ENCODE measurements at places on chromosomes 1 and 21.

DNA sequence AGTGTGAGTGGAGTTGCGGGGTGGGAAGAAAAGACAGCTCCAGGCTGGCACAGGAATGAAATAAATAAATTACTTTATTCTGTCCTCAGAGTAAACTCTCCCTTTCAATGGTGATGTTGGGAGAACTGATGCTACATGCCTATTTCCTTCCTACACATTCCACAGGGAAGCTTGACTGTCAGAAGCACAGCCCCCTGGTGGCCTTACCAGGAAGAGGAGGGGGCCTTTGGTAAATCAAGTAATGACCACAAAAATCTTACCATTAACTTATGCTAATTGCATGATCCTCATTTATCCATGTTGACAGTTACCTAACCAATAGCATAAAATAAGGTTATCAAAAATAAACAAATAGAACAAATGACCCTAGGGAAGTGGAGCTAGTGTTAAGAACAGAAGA is 605.0 kb upstream of the PKN2 start:
- DNase-seq = no peak

DNA sequence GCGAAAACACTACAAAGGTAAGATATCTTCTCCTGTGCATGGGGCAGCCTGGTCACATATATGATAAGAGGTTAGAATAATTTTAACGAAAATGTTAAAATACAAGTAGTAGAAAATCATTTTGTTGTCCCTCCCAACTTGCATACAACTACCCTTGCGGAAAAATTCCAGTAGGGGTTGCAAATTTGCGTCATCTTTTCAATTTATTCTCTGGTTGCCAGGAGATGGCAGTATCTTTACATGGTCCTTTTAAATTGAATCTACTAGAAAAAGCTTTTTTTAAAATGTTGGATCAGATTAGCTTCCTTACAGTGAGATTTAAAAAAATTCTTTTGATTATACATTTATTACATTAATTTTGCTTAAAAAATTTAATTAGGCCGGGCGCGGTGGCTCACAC is 10.9 kb downstream of the S100PBP start:
- no peak for DNase-seq

DNA sequence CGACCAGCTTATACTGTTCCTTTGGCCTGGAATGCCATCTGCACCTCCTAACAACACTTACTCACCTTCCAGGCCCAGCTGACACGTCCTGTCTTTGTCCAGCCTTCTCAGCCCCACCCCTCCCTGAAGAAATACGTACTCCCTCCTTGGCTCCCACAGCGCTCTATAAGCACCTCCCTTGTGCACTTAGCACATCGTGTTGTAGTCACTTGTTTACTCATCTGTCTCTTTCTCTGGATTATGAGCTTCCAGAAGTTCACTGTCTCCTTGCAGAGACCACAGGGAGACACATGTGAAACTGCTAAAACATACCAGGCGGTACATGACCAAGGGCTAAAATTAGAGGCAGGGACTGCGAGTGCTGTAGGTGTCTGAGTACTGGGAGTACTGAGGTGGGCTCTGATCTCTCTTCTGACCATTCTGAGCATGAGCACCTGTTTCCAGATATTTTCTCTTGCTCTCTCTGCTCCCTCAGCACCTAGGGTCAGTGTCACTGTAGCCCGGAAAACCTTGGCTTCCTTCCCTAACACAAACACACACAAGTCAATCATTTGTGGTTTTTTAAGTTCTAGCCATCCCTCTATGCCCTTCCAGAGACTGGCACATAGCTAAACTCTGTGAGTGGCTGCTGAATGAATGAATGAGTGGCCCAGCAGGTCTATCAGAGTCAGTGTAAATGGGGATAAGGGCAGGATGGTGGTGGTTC is 5.1 kb downstream of the DCST1 start:
- DNase-seq = no peak

GRCh38 chr1:65704318-65704717 is 88.4 kb upstream of the PDE4B start:
- DNase-seq = no peak

DNA sequence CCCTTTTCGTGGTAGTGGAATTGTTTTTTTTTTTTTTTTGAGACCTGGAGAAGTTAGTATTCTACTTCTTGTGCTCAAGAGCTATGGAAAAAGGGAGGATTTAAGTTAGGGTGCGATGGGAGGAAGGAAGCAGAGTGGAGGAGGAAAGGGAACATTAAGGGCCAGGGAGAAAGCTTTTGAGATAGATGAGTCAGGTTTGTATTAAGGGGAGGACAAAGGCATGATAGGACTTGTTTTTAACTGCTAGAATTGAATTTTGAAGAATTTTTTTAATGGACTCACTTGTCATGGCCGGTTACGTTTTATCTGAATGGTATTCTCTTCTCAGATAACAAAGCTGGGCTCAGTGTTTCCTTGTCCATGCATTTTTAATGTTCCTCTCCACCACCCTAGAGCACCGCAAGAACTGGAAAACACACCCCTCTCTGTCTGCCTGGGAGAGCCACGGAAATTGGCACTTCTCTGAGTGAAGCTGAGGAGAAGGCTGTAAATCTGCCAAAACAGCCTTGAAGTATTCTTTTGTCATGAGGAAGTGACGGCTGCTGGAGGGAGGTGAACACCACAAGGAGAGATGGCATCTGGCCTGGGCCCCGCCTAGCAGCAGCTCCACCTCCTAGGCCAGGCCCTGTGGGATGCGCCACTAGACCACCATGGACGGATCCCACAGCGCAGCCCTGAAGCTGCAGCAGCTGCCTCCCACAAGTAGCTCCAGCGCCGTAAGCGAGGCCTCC is 3.5 kb downstream of the NIPAL3 start:
- no peak for DNase-seq

DNA sequence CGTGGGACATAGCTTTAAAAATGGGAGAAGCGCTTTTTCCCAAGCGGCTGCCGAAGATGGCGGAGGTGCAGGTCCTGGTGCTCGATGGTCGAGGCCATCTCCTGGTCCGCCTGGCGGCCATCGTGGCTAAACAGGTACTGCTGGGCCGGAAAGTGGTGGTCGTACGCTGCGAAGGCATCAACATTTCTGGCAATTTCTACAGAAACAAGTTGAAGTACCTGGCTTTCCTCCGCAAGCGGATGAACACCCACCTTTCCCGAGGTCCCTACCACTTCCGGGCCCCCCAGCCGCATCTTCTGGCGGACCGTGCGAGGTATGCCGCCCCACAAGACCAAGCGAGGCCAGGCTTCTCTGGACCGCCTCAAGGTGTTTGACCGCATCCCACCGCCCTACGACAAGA is 245.5 kb downstream of the MRPL39 start:
- DNase-seq = no peak

- no peak for DNase-seq
These were observed 29.4 kb upstream of the PEX10 start for GRCh38 chr1:2441746-2442145.

- peak; percentile 94 for DNase-seq
These were observed at the start of the genes SASS6 and TRMT13 for GRCh38 chr1:100132566-100133477. Gene SASS6 (minus strand): TSS chr1:100132930. CDS start chr1:100132814, 116 bp downstream. Gene TRMT13 (plus strand): TSS chr1:100133163. CDS start chr1:100133169, 6 bp downstream.

DNA sequence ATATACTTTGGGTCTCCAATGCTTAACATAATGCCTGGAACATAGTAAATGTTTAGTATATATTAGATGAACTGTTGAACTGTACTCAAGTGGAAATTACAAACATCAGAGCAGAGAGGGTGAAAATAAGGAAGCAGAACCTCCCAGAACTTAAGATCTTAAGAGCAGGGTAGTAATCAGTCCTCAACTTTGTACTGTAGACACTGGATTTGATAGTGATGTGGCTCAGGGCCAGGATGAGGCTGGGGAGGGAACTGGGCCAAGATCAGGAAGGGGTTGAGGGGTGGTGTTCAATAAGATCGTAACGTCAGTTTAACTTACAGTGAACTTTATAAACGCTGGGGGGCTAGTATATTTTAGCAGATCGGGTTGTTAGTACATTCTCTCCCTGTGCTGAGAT is 15.4 kb downstream of the MPZL1 start:
- no peak for DNase-seq

GRCh38 chr1:162554258-162554657 is 7.3 kb upstream of the UAP1 start:
- DNase-seq = no peak

- no peak for DNase-seq
These were observed 27.8 kb downstream of the TFF3 start for GRCh38 chr21:42287193-42288083.

GRCh38 chr21:43274022-43274945 is 105.5 kb downstream of the CRYAA start:
- no peak for DNase-seq

GRCh38 chr21:29029524-29029923 is 5.1 kb downstream of the USP16 start:
- DNase-seq = no peak

- no peak for DNase-seq
These were observed 95.8 kb downstream of the VWA5B1 start for GRCh38 chr1:20386323-20387081.

DNA sequence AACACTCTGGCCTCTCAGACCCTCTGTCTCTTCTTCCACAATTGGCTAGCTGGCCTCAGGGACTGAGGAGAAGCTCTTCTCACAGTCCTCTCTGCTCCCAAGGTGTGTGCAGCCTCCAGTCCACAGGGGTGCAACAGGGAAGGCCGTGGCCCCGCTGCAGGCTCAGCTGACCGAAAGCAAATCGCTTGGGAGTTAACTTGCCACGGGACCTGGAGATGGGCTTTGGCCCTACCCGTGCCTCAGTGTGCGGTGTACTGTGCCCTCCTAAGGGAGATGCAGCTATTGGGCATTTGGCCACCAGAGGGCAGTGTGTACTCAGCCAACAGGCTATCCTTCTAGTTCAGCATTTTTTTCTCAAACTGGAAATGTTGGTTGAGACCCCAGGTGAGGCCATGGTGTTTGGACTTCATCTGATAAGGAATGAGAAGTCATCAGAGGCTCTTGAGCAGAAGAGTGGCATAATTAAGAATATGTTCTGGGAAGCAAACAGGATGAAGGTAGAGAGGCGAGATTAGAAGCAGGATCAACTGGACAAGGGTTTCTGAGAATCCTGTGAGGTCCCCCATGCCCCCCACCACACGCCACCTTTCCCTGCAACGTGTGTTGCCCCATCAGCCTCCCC is 42.5 kb upstream of the TMEM125 start:
- DNase-seq = peak; percentile 73

GRCh38 chr1:20449735-20450311 is 36.2 kb downstream of the CAMK2N1 start:
- DNase-seq = no peak

- DNase-seq = no peak
These were observed 286.7 kb downstream of the SRGAP2C start for GRCh38 chr1:121471523-121471922.

GRCh38 chr1:54845772-54846171 is 41.2 kb downstream of the DHCR24 start:
- no peak for DNase-seq

- no peak for DNase-seq
These were observed 432.3 kb downstream of the LRRIQ3 start for GRCh38 chr1:73765551-73766233.

DNA sequence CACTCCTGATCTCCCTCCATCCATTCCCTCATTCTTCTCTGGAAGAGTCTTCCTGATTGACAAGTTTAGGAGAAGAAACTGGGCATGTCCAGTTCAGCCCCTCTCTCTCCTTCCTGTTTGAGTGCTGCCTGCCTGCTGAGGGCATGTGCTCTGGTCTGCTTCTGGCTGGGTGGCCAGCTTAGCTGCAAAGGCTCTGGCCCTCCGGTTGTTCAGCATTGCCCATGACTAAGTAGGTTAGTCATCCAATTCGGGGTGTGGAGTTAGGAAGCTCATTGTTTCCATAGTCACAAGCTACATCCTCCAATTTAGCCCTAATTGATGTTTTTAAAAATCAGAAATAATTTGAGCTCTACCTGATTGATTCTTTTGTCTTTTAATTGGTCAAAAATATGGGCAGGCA is 25.6 kb upstream of the PLA2G2E start:
- DNase-seq = no peak

Measured in CD8-positive, alpha-beta memory T cell (primary cell).